ENCODE measurements at places on chromosomes 12 and 14.

GRCh38 chr14:38481952-38482678 is 226.2 kb upstream of the CLEC14A start:
- no peak overlapping the region for H3K4me3 ChIP-seq
- H3K27me3 ChIP-seq = no peaks in the 10 kb centered on the region
- H3K27ac ChIP-seq = no peak overlapping the region
- no peaks in the 10 kb centered on the region for H3K4me1 ChIP-seq
- DNase-seq = no peak

DNA sequence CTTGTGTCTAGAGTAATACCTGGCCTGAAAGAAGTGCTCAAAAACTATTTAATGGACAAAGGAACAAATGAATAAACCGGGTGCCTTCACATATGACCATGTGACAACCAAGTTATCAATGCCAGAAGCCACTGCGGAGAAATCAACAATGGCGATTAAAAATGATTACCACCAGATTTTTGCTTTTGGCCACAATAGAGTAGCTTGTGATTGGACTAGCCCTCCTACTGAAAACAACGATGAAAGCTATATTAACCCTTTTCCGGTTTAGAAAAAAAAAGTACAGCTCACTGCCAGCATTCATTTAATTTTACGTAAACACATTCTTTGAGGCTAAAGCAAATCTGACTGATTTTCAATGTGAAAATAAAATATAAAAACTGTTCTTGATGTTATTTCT is 41.6 kb upstream of the TTC7B start:
- no peaks in the 10 kb centered on the region for H3K27me3 ChIP-seq
- H3K27ac ChIP-seq = no peak overlapping the region
- no peak for DNase-seq

- H3K27ac ChIP-seq = no peak overlapping the region
- H3K4me3 ChIP-seq = no peak overlapping the region
- DNase-seq = peak; percentile 66
- H3K36me3 ChIP-seq = peaks cover 2% of the 10 kb centered on the region
Measured at GRCh38 chr12:93502802-93503623, 35.7 kb downstream of the MRPL42 start.

- no peaks in the 10 kb centered on the region for H3K27me3 ChIP-seq
- no peak for DNase-seq
- H3K4me1 ChIP-seq = no peaks in the 10 kb centered on the region
- no peaks in the 10 kb centered on the region for H3K36me3 ChIP-seq
Measured at GRCh38 chr14:68327231-68327630, 465.6 kb downstream of the ZFP36L1 start.

- no peak for DNase-seq
- no peaks in the 10 kb centered on the region for H3K36me3 ChIP-seq
- no peak overlapping the region for H3K4me3 ChIP-seq
- no peaks in the 10 kb centered on the region for H3K4me1 ChIP-seq
- no peak overlapping the region for H3K27ac ChIP-seq
Measured at GRCh38 chr12:72197790-72198189, 74.4 kb upstream of the TRHDE start.

GRCh38 chr12:84924981-84925380 is 12.4 kb upstream of the SLC6A15 start:
- H3K36me3 ChIP-seq = no peaks in the 10 kb centered on the region
- no peak overlapping the region for H3K27ac ChIP-seq
- H3K4me3 ChIP-seq = no peak overlapping the region

GRCh38 chr12:3611860-3612703 is 121.1 kb downstream of the PRMT8 start:
- H3K36me3 ChIP-seq = peaks cover 2% of the 10 kb centered on the region
- no peak overlapping the region for H3K4me3 ChIP-seq
- no peak for DNase-seq
- no peaks in the 10 kb centered on the region for H3K4me1 ChIP-seq

- no peaks in the 10 kb centered on the region for H3K36me3 ChIP-seq
- no peak overlapping the region for H3K4me3 ChIP-seq
- H3K27ac ChIP-seq = no peak overlapping the region
Measured at GRCh38 chr12:20572451-20572850, 122.7 kb upstream of the SLCO1C1 start.

GRCh38 chr14:100679707-100680438 is 46.8 kb upstream of the DLK1 start:
- DNase-seq = peak; percentile 72
- H3K4me3 ChIP-seq = no peak overlapping the region
- H3K27me3 ChIP-seq = no peaks in the 10 kb centered on the region
- H3K4me1 ChIP-seq = peaks cover 13% of the 10 kb centered on the region
- H3K27ac ChIP-seq = peak overlapping the region; percentile 65

DNA sequence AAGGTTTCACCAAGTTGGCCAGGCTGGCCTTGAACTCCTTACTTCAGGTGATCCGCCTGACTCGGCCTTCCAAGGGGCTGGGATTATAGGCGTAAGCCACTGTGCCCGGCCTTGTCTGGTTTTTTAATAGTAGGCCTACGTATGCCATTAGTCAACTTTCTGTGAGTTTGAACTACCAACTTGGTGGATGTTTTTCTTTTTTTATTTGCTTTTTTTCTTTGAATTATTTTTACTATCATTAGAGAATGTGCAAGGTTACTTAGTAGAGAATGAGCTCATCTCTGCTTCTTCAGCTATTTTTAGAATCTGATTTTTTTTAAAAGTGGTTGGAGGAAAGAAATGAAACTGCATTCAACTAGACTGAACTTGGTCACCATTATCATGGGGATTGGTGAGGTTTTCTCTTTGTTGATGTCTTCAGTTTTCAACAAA is 51.4 kb downstream of the HMGA2 start:
- no peaks in the 10 kb centered on the region for H3K36me3 ChIP-seq
- H3K27ac ChIP-seq = no peak overlapping the region
- no peak overlapping the region for H3K4me3 ChIP-seq
- H3K27me3 ChIP-seq = peaks cover 8% of the 10 kb centered on the region

DNA sequence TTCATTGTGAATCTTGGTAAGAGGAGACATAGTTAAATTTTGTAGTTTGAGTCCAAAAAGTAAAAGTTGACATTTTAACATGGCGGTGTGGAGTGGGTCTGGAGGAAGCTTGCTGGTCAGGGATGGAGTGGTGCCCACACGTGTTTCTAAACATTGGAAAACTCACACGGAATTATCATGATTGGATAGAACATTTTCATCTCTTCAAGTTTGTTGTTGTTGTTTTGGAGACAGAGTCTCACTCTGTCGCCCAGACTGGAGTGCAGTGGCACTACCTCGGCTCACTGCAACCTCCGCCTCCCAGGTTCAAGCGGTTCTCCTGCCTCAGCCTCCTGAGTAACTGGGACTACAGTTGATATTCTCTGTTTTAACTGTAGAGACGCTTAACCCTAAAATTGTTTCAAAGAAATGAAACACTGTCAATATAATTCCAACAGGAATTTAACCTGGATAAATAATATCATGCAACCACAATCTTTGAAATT is 502 bp upstream of the MBIP start:
- H3K4me3 ChIP-seq = peak overlapping the region; percentile 98
- peaks cover 5% of the 10 kb centered on the region for H3K27me3 ChIP-seq
- peaks cover 2% of the 10 kb centered on the region for H3K4me1 ChIP-seq
- H3K36me3 ChIP-seq = no peaks in the 10 kb centered on the region
- no peak for DNase-seq

DNA sequence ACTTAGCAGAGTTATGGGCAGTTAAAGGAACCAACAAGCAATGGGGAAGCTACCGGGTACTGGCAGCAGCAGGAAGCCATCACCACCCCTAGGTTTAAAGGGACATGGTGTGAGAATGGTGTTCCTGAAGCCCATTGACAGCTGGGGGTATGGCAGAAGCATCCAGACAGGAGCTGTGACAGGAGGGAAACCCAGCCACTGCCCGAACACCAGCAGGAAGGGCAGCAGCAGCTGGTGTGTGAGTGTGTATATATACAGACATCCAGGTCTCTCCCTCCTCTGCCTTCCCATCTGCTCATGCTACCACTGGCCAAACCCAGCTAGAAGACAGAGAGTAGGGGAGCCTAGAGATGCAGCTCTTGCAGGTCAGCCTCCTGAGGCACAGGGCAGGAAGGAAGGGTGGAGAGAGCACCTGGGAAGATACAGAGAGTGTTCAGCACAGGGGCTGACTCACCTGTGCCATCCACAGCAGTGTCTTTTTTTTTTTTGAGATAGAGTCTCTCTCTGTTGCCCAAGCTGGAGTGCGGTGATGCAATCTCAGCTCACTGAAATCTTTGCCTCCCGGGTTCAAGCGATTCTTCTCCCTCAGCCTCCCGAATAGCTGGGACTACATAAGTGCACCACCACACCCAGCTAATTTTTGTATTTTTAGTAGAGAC is 9.2 kb upstream of the ADCK1 start:
- no peaks in the 10 kb centered on the region for H3K27me3 ChIP-seq
- no peaks in the 10 kb centered on the region for H3K4me1 ChIP-seq
- no peak overlapping the region for H3K4me3 ChIP-seq
- DNase-seq = no peak
- no peaks in the 10 kb centered on the region for H3K36me3 ChIP-seq

DNA sequence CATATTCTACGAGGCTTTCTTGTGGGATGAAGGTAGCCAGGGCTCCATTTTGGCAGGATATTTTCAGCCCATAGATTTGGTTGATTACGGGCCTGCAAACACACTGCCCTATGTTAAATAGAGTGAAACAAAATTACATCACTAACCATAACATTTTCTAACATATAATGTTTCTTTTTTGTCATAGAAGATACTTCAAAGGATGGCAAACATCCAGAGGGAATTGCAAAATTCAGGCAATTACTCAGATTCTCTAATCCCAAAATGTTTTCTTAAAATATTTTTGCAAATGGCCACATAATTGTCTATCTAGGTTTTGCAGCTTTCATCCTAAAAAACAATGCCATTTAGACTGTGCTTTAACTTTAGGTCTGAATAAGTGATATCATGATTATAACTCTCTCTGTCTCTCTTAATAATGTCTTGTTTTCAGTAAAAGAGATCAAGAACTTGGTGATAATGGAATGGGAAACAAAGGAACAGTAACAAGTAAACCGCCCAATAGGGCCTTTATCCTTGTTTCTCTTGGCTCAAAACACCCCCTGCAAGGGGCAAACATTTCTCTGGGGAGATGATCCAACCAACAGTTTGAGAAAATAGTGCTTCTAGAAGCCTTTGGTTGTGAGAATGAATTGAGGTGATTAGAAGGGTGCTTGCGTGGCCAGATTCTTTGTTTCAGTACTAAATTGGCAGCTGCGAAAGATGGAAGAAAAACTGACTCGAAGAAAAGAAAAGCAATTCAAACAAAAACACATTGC is 54.4 kb upstream of the BTG1 start:
- no peak overlapping the region for H3K27ac ChIP-seq
- H3K4me3 ChIP-seq = no peak overlapping the region
- no peak for DNase-seq
- H3K4me1 ChIP-seq = no peaks in the 10 kb centered on the region
- no peaks in the 10 kb centered on the region for H3K27me3 ChIP-seq

DNA sequence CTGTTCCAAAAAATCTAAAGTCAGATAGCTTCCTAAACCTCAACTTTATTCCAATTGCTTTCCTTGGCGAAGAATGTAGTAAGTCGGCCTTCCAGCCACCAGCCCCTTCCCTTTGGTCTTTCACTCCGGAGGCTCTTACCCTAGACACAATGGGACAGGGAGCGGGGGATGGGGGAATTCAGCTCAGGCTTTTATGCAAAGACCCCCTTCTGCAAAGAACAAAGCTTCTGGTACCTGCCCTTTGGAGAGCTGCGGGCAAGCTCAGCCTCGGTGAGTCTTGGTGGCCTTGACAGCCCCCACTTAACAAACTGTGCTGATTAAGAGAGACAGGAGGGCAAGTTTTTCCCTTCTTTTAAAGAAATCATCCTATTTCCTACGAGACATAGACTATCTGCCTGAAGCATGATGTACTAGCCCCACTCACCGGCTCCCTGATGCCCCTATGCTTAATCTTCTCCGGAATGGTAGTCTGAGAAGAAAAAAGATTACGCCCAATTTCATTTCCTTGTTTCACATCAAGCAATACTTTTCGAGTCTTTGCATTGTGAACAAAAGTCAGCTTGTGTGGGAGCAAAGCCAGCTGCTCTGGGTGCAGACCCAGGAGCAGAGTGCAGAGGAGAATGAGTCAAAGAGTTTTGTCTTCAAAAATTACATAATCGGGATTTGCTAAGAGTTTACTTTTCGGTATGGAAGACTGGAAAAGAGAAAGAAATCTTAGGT is 1.5 kb upstream of the NANOG start:
- no peak overlapping the region for H3K4me3 ChIP-seq
- H3K36me3 ChIP-seq = no peaks in the 10 kb centered on the region
- H3K27ac ChIP-seq = no peak overlapping the region

GRCh38 chr12:124087266-124088051 is 114.4 kb downstream of the ZNF664 start:
- H3K4me1 ChIP-seq = no peaks in the 10 kb centered on the region
- no peak for DNase-seq
- H3K36me3 ChIP-seq = no peaks in the 10 kb centered on the region
- no peaks in the 10 kb centered on the region for H3K27me3 ChIP-seq
- no peak overlapping the region for H3K27ac ChIP-seq

GRCh38 chr14:68140806-68141205 is 321.2 kb downstream of the RAD51B start:
- no peak overlapping the region for H3K4me3 ChIP-seq
- H3K27me3 ChIP-seq = no peaks in the 10 kb centered on the region
- DNase-seq = no peak
- no peaks in the 10 kb centered on the region for H3K36me3 ChIP-seq

DNA sequence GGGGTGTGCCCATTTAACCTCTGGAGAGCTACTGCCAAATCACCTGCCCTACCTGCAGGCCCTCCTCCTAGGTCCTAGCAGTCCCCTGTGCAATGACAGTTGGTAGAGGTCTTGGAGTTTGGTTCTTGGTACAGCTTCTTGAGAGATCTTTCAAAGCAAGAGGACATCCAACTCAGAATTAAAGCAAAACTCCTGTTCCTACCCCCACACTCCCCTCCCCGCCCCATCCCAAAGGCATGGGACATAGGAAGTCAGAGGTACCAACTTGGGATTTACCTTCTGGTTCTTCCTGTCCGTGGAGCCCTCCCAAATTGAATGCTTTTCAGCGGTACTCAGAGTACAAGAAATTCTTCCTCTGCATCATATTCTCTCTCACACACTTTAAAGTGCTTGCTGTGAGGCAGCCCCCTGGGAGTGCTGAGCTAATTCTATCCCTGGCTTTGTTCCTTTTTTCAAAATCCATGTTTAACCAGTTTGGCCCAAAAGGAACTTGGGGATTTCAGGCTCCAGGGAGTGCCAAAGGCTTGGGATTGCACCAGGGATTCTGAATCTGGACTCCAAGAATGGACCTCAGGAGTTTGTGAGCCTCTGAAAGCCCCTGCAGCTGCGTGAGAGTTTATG is 40.8 kb downstream of the GALNT16 start:
- H3K27ac ChIP-seq = no peak overlapping the region
- no peak overlapping the region for H3K4me3 ChIP-seq
- no peaks in the 10 kb centered on the region for H3K27me3 ChIP-seq
- no peaks in the 10 kb centered on the region for H3K36me3 ChIP-seq
- DNase-seq = no peak

DNA sequence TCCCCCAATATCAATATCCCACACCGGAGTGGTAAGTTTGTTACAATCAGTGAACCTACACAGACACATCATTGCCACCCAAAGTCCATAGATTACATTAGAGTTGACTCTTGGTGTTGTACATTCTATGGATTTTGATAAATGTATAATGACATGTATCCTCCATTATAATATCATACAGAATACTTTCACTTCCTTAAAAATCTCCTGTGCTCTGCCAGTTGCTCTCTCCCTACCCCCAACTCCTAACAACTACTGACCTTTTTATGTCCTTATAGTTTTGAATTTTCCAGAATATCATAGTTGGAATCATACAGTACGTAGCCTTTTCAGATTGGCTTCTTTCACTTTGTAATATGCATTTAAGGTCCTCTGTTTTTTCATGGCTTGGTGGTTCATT is 48.4 kb downstream of the SLC4A8 start:
- no peak overlapping the region for H3K27ac ChIP-seq
- no peaks in the 10 kb centered on the region for H3K36me3 ChIP-seq
- no peak overlapping the region for H3K4me3 ChIP-seq
- H3K4me1 ChIP-seq = no peaks in the 10 kb centered on the region
- H3K27me3 ChIP-seq = no peaks in the 10 kb centered on the region

Data from liver (tissue), 10 donors.